ENCODE measurements at places on chromosomes 1 and 21.

- no peak for DNase-seq
Observed at GRCh38 chr1:165542647-165543046, 1.2 kb upstream of the LRRC52 start.

- peak; percentile 90 for DNase-seq
Observed at GRCh38 chr1:111961773-111962565, 27.5 kb downstream of the KCND3 start.

DNA sequence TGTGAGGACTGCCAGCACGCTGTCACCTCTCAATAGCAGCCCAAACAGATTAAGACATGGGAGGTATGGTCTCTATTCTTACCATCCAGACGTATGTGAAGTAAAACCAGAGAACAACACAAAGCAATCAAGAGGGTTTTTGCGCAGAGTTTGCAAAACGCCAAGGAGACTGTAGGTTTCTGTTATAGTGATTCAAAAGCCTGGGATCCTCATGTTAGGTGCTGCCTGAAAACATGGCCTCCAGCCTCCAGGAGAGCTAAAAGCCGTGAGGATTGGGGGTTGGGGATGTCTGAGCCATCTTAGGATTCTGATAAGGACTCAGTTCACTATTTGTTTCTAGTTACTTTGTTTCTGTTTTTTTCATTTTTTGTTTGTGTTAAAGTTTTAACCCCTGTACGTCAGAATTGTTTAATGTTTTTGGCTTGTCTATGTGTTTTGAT is 4.2 kb upstream of the CCT8 start:
- no peak for DNase-seq

DNA sequence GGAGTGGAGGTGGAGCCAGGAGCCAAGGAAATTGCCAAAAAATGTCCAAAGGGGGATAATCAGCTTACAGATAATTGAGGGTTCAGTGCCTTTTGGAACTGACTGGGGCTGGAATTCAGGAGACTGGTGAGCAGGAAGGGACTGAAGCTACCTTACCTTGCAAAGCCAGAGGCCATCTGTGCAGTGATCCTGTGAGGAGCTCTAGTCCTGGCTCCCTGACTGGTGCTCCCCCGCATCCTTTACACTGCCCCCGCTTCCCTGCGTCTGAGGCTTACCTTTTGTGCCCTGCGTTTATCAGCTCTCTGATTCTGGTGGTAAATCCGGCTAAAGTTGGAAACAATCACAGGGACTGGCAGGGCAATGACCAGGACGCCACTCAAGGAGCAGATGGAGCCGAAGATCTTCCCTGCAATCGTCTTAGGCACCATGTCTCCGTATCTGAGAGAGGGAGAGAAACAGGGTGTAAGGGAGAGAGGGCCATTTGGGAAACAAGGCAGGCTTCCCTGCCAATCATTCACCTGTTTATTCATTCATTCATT is 31.0 kb downstream of the DDX20 start:
- DNase-seq, result no peak

DNA sequence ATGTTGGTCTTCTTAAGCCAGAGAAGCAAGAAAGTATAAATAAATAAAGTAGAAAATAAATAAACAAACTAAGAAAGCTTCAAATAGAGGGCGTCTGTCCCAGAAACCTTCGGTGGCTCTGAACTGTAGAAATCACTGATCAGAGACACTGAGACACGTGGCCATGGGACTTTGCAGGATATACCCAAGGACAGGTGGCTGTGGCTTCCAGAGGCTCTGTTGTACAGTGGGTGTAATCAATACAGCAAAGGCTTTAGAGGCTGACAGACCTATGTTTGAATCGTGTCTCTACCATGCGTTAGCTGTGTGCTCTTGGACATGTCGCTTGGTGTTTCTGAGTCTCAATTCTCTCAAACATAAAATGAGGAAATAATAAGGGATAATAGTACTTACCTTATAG is 41.0 kb upstream of the EPS15 start:
- DNase-seq, result no peak

DNA sequence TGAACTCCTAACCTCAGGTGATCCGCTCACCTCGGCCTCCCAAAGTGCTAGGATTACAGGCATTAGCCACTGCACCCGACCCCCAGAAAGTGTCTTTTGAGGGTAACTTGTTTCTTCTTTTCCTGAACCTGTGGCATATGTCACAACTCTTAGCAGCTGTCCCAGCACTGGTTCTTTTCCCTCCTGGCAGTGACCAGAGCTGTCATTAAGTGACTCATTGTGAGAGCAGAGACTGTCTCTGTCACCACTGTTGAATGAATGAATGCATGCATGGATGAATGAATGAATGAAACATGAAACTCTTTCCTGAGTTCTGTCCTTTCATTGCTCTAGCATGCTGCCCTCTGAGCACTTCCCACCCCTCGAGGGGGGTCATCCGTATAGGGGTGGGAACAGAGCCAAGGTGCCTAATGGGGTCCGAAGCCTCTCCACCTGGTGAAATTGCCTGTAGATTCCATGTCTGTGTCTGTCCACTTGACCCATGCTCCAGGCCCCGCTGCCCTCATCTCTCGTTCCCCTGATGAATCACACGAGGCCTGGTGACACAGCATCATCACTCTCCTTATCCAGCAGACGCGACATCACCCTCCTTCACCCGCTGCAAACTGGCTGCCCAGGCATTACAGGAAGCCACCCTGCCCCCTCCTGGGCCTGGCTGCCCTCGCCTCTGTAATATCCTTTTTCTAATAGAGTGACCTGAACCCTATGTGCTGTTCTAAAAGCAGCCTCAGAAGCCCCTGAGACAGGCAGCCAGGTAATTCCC is 75.0 kb downstream of the IGSF21 start:
- no peak for DNase-seq

- no peak for DNase-seq
Observed at GRCh38 chr1:212722270-212722957, 22.8 kb upstream of the BATF3 start.

DNA sequence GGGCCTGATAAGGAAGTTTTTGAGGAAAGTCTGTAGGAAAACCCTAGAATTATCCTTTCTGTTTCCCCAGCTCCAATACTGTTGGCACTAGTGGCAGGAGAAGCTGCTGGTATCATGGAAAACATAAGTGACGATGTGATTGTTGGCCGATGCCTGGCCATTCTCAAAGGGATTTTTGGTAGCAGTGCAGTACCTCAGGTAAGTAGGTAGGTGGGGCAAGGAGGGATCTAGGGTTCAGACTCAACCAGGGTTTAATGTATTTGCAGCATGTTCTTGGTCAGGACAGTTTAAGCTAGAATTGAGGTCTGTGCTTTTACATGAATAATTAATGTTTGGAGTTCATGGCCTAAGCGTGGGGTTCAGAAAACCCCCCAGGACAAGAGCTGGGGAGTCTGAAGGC is 62.1 kb downstream of the KDM1A start:
- no peak for DNase-seq

GRCh38 chr1:168093616-168094015 is 43.1 kb downstream of the GPR161 start:
- DNase-seq, result no peak

DNA sequence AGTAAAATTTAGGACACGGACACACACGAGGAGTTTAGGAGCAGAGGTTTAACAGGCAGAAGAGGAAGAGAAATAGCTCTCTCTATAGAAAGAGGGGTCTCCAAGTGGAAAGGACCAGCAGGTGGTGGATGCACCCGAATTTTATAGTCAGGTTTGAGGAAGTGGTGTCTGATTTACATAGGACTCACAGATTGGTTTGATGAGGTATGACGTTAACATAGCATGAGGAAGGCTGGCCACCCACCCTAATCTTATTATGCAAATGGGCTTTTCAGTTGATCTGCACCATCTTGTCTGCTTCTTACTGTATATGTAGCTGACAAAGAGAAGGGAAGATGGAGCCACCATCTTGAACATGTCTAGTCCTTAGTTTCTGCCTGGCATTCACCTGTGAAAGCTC is 52.5 kb upstream of the RGS2 start:
- no peak for DNase-seq

GRCh38 chr1:17538428-17539117 is 925 bp upstream of the ARHGEF10L start:
- DNase-seq, result no peak

- DNase-seq, result no peak
Observed at GRCh38 chr1:233252441-233252840, 43.1 kb downstream of the PCNX2 start.

DNA sequence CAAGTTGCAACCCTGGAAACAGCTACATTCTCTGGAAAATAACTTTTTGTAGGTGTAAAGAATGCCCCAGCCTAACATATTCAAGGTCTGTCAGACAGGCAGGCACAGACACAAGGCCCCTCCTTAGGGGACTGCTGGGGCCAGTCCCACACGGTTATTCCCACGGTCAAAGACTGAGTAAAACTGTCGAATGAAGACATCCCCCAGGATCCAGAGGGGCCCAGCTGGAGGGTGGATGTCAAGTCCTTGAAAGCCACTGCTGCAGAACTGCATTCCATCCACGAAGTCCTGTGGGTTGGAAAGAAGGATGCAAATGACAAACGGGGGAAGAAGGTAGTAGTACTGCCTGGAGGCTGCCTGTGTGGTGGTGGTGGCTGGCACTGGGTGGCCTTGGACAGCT is 6.9 kb upstream of the RAB7B start:
- DNase-seq, result no peak

- peak; percentile 80 for DNase-seq
Observed at GRCh38 chr21:33948096-33948950, 32.7 kb upstream of the ATP5PO start.

GRCh38 chr1:46461017-46461808 is 28.4 kb upstream of the DMBX1 start:
- DNase-seq, result no peak

GRCh38 chr1:18978706-18979105 is 22.2 kb upstream of the IFFO2 start:
- no peak for DNase-seq

DNA sequence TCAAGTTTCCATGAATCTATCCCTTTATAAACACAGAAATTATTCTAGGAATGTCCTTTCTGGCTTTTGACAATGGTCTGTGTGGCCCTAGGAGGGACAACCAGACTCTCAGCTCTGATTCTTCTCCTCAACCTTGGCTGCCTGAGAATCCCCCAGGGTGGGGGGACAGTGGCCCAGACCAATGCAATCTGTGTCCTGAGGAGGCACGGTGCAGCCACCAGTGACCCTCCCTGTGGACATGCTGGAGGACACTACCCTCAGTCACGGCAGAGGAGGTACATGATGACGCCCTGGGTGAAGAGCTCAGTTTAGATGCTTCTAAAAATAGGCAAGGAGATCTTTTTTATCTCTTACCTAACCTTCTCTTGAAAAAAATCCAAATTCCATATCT is 91.7 kb downstream of the PGBD5 start:
- no peak for DNase-seq
